ENCODE measurements at places on chromosomes 5 and 9.

GRCh38 chr9:83625178-83625577, 2.2 kb downstream of the IDNK start:
- peaks cover 2% of the 10 kb centered on the region for H3K27me3 ChIP-seq
- no peak overlapping the region for H3K27ac ChIP-seq
- H3K4me3 ChIP-seq: no peak overlapping the region
- H3K4me1 ChIP-seq: peaks cover 17% of the 10 kb centered on the region
- no peak for DNase-seq

DNA sequence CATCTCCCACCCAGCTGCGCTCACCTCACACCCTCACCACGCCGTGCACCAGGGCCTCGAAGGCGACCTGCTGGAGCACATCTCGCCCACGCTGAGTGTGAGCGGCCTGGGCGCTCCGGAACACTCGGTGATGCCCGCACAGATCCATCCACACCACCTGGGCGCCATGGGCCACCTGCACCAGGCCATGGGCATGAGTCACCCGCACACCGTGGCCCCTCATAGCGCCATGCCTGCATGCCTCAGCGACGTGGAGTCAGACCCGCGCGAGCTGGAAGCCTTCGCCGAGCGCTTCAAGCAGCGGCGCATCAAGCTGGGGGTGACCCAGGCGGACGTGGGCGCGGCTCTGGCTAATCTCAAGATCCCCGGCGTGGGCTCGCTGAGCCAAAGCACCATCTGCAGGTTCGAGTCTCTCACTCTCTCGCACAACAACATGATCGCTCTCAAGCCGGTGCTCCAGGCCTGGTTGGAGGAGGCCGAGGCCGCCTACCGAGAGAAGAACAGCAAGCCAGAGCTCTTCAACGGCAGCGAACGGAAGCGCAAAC, 1.1 kb downstream of the POU4F3 start:
- H3K27me3 ChIP-seq: peaks cover 94% of the 10 kb centered on the region
- peaks cover 2% of the 10 kb centered on the region for H3K36me3 ChIP-seq
- DNase-seq: no peak
- H3K27ac ChIP-seq: no peak overlapping the region

- peaks cover 4% of the 10 kb centered on the region for H3K27me3 ChIP-seq
- no peak overlapping the region for H3K27ac ChIP-seq
- no peak for DNase-seq
Measured at GRCh38 chr9:129586685-129587084, 34.2 kb downstream of the C9orf50 start.

DNA sequence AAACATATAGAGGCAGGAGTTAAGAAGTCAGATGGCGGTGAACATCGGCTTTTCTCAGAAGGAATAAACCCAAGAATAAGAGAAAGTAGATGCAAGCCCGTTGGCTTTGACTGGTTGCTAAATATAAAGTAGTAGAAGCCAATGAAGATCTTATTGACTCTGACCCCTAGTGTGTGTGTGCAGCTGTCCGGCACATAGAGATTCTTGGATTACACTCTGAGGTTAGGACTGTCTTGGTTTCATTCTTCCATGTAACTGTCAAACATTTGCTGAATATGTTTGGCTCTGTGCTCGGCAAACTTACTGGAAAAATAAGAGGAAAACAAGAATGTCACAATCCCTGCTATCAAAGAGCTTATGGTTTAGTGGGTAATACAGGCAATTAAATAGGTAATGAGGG, 54.9 kb downstream of the ASTN2 start:
- no peak for DNase-seq
- H3K4me3 ChIP-seq: no peak overlapping the region
- H3K27ac ChIP-seq: no peak overlapping the region

DNA sequence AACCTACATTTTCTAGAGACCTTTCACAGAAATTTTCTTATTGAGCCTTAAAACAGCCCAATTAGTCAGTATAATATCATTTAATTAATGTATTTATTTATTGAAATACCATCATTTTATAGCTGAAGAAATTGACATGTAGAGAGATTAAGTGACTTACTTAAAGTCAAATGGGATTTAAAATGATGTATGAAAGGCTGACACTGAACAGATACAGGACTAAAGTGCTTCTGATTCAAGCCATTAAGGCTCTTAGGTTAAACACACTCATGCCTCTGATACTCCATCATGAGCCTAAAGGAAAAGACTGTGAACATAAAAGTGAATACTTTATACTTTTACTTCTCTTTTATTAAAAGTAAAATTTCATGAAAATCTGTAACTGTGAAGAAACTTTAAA, 12.8 kb downstream of the C9orf72 start:
- no peaks in the 10 kb centered on the region for H3K27me3 ChIP-seq
- H3K4me1 ChIP-seq: no peaks in the 10 kb centered on the region
- H3K27ac ChIP-seq: no peak overlapping the region

DNA sequence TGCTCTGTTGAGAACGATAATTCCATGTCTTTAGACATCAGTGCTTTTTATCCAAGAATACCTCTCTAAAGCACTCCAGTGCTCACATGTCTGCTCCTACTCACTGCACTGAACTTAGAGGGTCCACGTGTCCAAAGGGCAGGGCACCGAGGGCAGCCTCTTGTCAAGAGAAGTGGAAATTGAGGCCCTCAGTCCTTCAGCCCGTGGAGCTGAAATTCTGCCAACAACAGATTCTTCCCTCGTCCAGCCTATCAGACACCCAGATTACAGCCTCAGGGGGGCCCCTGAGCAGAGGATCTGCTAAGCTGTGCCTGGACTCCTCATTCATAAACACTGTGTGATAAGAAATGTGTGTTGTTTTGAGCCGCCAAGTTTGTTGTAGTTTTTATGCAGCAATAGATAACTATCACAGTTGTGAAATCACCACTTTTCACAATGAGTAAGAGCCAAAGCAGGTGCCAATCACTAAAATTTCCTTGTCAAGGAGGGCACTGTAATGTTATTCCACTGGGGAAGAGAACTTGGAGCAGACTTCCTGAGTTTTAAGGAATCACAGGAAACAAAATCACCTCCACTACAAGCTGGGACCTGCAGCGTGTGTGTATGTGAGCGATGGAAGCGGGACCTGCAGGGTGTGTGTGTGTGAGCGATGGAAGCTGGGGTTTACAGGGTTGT, 58.8 kb upstream of the IGFBPL1 start:
- no peak overlapping the region for H3K4me3 ChIP-seq
- H3K36me3 ChIP-seq: no peaks in the 10 kb centered on the region
- H3K27ac ChIP-seq: no peak overlapping the region

DNA sequence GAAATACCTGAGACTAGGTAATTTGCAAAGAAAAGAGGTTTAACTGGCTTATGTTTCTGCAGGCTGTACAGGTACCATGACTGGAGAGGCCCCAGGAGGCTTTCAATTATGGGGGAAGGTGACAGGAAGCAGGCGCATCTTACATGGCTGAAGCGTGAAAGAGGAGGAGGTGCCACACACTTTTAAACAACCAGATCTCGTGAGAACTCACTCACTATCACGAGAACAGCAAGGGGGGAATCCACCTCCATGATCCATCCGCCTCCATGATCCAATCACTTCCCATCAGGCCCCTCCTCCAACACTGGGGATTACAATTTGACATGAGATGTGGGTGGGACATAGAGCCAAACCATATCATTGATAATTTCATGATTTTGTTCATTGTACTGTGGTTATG, 2.5 kb upstream of the MED27 start:
- DNase-seq: no peak
- H3K27ac ChIP-seq: no peak overlapping the region

DNA sequence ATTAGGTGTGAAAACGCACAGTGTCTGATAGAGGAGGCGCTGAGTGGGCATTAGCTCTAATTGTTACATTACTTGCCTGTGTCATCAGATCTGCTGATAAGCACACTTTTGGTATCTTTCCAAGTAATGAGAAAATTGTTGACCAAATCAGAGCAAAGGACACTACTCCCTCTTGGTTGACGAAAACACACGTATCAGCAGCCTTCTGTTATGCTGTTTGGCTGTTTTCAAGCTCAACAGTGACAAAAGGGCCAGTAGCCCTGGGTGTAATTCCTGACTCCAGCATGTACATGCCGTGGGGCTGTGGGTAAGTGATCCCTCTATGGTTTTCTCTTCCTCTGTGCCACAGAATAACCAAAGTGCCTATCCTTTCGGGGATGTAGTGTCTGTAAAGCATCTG, 151.4 kb downstream of the AUH start:
- H3K4me3 ChIP-seq: no peak overlapping the region
- H3K4me1 ChIP-seq: peaks cover 28% of the 10 kb centered on the region
- DNase-seq: no peak

All from osteocyte (in vitro differentiated cells).